ENCODE measurements at places on chromosomes 6 and 20. TPM values are rescaled to one million over a fixed set of nuclear protein-coding genes. Genes with fewer than 3 reads are reported as not detected.

GRCh38 chr20:10174400-10174799, 44.2 kb upstream of the SNAP25 start:
- H3K4me1 ChIP-seq = peaks cover 4% of the 10 kb centered on the region
- no peaks in the 10 kb centered on the region for H3K36me3 ChIP-seq
- no peak overlapping the region for H3K4me3 ChIP-seq
- DNase-seq = no peak
- no peak overlapping the region for H3K27ac ChIP-seq
- peaks cover 5% of the 10 kb centered on the region for H3K27me3 ChIP-seq

GRCh38 chr6:24848461-24848860, 49.7 kb upstream of the ARMH2 start:
- DNase-seq = no peak
- H3K36me3 ChIP-seq = no peaks in the 10 kb centered on the region
- no peak overlapping the region for H3K4me3 ChIP-seq
- H3K4me1 ChIP-seq = no peaks in the 10 kb centered on the region

GRCh38 chr20:54668271-54669039, 193.1 kb downstream of the DOK5 start:
- H3K4me1 ChIP-seq = no peaks in the 10 kb centered on the region
- H3K36me3 ChIP-seq = no peaks in the 10 kb centered on the region
- H3K4me3 ChIP-seq = no peak overlapping the region
- H3K27me3 ChIP-seq = no peaks in the 10 kb centered on the region
- no peak overlapping the region for H3K27ac ChIP-seq

DNA sequence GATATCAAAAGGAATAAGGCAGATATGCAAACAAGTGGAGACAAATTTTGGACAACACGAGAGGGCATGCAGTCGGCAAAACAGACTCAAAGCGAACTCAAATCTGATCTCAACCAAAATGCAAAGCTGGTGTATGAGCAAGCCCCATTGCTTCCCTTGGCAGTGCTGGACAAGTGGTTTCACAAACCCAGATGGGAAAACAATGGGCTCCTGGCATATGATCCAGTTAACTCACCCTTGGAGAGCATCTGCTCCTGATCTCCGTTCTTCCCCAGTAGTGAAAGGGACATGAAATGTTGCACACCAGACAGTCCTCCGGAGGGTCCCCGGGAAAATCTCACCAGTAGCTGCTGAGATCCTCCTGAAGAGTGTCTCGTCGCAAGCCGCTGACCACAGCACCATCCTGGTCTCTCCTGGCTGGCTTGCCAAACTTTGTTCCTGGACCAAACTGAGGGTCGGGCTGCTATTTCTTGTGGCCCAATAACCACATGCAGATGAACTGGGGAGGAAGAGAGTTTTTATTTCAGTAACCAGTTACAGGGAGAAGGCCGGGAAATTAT, 84.3 kb upstream of the THBS2 start:
- H3K27me3 ChIP-seq = no peaks in the 10 kb centered on the region
- no peak overlapping the region for H3K27ac ChIP-seq
- H3K36me3 ChIP-seq = no peaks in the 10 kb centered on the region
- no peak for DNase-seq
- no peaks in the 10 kb centered on the region for H3K4me1 ChIP-seq
- no peak overlapping the region for H3K4me3 ChIP-seq

DNA sequence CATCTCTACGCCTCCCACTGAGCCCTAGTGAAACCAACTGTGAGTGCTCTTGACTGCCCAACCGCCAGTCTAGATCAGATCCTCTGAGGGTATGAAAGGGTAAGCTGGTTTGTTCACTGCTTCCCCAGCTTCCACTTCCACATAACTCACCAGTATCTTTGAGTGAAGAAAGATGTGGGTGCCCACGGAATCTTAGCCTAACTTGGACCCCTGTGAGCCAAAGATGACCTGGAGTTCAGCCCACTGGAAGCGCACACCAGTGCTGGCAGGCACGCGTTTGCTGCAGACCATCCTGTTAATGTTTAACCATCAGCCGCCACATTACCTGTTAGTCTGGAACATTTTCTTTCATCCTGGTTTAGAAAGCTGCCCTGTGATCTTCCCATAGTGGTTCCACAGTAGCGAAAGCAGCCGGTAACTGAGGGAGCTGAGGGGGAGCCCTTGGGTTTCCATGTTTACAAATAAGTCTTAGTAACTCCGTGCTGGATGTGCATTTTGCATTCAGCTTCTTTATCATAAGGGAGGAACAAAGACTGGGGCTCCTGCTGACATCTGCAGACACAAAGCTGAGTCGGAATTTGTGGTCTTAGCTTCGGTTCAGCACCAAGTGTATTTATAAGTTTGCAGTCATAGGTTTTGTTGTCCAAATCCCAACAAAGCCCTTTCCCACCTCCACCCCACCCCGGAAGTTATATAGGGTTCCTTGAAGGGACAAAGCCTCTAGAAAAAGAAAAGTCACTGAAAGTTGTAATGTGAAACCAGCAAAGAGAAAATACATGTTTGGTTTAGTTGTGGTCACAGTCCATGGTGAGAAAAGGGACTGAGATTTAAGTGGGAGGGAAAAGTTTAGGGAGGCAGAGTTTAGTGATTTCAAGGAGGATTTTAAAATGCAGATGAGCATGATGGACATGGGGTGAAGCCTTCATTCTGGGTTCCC, 71.0 kb downstream of the SSR1 start:
- no peak for DNase-seq
- H3K27ac ChIP-seq = peak overlapping the region; percentile 57

- peaks cover 3% of the 10 kb centered on the region for H3K27me3 ChIP-seq
- no peak for DNase-seq
- H3K27ac ChIP-seq = no peak overlapping the region
- H3K36me3 ChIP-seq = no peaks in the 10 kb centered on the region
- no peak overlapping the region for H3K4me3 ChIP-seq
These were observed 168.0 kb downstream of the ZMYND8 start for GRCh38 chr20:47188540-47188939.

- no peak for DNase-seq
- no peaks in the 10 kb centered on the region for H3K4me1 ChIP-seq
- H3K27ac ChIP-seq = peak overlapping the region; percentile 26
- no peaks in the 10 kb centered on the region for H3K27me3 ChIP-seq
- no peak overlapping the region for H3K4me3 ChIP-seq
These were observed 84.8 kb downstream of the AHI1 start for GRCh38 chr6:135412761-135413160.

DNA sequence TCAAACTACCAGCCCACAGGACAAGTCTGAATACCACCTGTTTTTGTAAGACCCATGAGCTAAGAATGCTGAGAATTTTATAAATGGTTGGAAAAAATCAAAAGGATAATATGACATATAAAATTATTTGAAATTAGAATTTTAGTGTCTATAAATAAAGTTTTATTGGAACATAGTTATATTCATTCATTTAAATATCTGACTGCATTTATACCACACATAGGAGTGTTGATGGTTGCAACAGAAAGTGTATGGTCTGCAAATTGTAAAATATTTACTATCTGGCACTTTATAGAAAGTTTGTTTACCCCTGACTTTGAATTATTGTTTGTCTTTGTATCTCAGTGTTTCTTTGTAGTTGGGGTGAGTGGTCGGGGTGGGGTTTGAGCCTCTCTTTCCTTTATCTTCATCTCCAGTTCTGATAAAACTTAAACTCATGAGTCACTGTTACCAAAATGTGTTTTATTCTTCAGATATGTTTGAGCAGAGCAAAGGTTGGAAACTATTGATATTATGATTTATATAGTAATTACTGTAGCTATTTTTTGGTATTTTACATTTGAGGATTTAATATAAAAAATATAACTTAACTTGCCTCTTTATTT, 55.5 kb downstream of the CD2AP start:
- H3K36me3 ChIP-seq = no peaks in the 10 kb centered on the region
- no peaks in the 10 kb centered on the region for H3K27me3 ChIP-seq
- no peaks in the 10 kb centered on the region for H3K4me1 ChIP-seq
- no peak overlapping the region for H3K4me3 ChIP-seq
- no peak overlapping the region for H3K27ac ChIP-seq

- H3K4me1 ChIP-seq = peaks cover under 1% of the 10 kb centered on the region
- H3K27ac ChIP-seq = no peak overlapping the region
- H3K4me3 ChIP-seq = no peak overlapping the region
- DNase-seq = peak; percentile 23
These were observed 29.4 kb downstream of the PSMG4 start for GRCh38 chr6:3287976-3288707.

- no peak for DNase-seq
- no peaks in the 10 kb centered on the region for H3K4me1 ChIP-seq
- no peaks in the 10 kb centered on the region for H3K27me3 ChIP-seq
- no peaks in the 10 kb centered on the region for H3K36me3 ChIP-seq
These were observed 88.4 kb downstream of the HACE1 start for GRCh38 chr6:104771258-104771832.

DNA sequence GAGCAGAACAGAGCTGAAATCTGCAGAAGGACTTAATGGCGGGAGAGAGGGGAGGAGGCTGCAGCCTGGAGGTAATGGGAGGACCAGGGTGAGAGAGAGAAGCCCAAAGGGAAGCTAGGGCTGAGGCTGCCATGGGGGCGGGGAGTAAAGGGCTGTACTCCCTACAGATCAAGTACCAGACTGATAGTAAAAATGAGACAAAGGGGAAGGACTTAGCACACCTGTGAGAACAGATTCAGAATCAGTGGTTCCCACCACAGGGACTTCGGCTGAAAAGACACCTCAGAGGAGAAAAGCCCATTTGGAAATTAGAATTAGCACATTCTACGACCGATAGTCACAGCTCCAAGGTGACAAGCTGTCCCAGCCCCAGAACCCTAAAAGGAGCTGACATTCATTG, 6.4 kb upstream of the TBXT start:
- H3K27ac ChIP-seq = no peak overlapping the region
- no peaks in the 10 kb centered on the region for H3K36me3 ChIP-seq
- peak; percentile 39 for DNase-seq
- no peak overlapping the region for H3K4me3 ChIP-seq
- no peaks in the 10 kb centered on the region for H3K4me1 ChIP-seq

GRCh38 chr6:141203902-141204575, 928.7 kb upstream of the GJE1 start:
- H3K27ac ChIP-seq = no peak overlapping the region
- no peaks in the 10 kb centered on the region for H3K4me1 ChIP-seq
- no peaks in the 10 kb centered on the region for H3K36me3 ChIP-seq
- no peak for DNase-seq

- no peaks in the 10 kb centered on the region for H3K27me3 ChIP-seq
- no peaks in the 10 kb centered on the region for H3K4me1 ChIP-seq
- DNase-seq = no peak
- no peaks in the 10 kb centered on the region for H3K36me3 ChIP-seq
- H3K27ac ChIP-seq = no peak overlapping the region
- no peak overlapping the region for H3K4me3 ChIP-seq
These were observed 120.1 kb downstream of the IRF4 start for GRCh38 chr6:511488-512137.

DNA sequence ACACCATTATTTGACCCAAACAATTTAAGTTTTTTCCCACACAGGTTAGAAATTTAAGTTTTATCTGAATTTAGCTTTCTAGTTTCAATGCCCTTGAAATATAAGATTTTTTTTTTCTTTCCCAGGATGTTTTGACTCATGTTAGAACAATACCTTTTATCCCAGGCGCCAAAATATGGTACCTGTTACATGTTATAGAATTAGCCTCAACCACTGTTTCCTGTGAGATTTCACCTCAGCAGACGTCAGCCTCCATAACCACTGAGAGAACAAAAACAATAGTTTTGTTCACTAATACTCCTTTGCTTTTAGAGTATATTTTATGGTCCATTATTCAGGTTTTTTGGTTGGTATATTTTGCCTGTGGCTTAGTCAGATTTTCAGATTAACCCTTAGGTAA, 302.9 kb downstream of the CDKAL1 start:
- peaks cover 9% of the 10 kb centered on the region for H3K4me1 ChIP-seq
- H3K4me3 ChIP-seq = no peak overlapping the region
- no peaks in the 10 kb centered on the region for H3K27me3 ChIP-seq
- H3K36me3 ChIP-seq = no peaks in the 10 kb centered on the region
- no peak overlapping the region for H3K27ac ChIP-seq

- no peak overlapping the region for H3K4me3 ChIP-seq
- no peak overlapping the region for H3K27ac ChIP-seq
- H3K4me1 ChIP-seq = no peaks in the 10 kb centered on the region
- H3K27me3 ChIP-seq = peaks cover 28% of the 10 kb centered on the region
- peak; percentile 23 for DNase-seq
- H3K36me3 ChIP-seq = no peaks in the 10 kb centered on the region
These were observed 48.1 kb downstream of the HLA-DPB1 start for GRCh38 chr6:33123732-33124524.

DNA sequence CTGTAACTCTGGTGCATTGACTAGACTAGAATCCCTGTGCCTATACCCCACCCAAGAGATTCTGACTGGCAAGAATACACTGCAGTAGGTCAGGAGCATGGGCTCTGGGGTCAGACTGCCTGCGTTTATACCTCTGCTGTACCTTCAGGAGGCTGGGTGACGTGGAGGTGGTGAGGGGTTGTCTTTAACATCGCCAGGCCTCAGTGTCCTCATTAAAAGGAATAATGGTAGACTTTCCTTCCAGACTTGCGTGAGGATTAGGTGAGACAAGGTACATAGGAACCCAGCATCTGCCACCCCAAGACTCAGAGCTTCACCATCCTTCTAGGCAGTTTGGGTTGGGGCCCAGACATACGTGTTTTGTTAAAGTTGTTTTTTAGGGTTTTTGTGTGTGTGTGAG, 44.3 kb downstream of the TM9SF4 start:
- H3K27ac ChIP-seq = no peak overlapping the region
- H3K4me3 ChIP-seq = no peak overlapping the region
- peaks cover 68% of the 10 kb centered on the region for H3K36me3 ChIP-seq
- H3K27me3 ChIP-seq = no peaks in the 10 kb centered on the region
- peak; percentile 39 for DNase-seq
- peaks cover 12% of the 10 kb centered on the region for H3K4me1 ChIP-seq

GRCh38 chr6:154500769-154501577, 9.5 kb downstream of the CNKSR3 start:
- peak; percentile 38 for DNase-seq
- H3K27ac ChIP-seq = no peak overlapping the region
- no peaks in the 10 kb centered on the region for H3K4me1 ChIP-seq
- no peak overlapping the region for H3K4me3 ChIP-seq

DNA sequence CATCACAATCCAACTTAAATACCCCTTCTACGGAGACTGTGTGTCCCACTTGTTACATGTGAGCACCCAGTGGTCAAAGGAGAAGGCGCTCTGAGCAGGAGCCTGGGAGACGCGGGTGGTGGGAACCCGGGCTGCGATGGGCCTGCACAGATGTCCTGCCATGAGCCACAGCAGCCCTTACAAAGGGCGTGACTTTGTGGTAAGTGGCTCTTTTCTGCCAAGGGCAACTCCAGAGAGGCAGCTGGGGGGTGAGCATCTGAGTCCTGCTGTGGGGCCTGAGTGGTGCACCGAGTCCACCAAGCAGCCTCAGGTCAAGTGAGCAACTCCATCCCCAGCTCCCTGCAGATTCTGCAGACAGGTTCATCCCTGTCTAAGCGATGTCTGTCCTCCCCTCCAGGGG, 33.6 kb upstream of the CST7 start:
- DNase-seq = no peak
- H3K27ac ChIP-seq = no peak overlapping the region
- no peaks in the 10 kb centered on the region for H3K36me3 ChIP-seq
- H3K4me1 ChIP-seq = peaks cover 7% of the 10 kb centered on the region

- no peak overlapping the region for H3K4me3 ChIP-seq
- H3K27ac ChIP-seq = no peak overlapping the region
- H3K4me1 ChIP-seq = no peaks in the 10 kb centered on the region
These were observed 198.7 kb upstream of the CEP162 start for GRCh38 chr6:84425971-84426705.

SNAP25 gene
- 1.8 TPM for total RNA-seq

TFAP2D gene
- not detected for total RNA-seq

BPIFA1 gene
- total RNA-seq = not detected

CGAS gene
- 5.9 TPM for total RNA-seq

CDK19 gene
- total RNA-seq = 15.6 TPM

C6orf136 gene
- total RNA-seq = 4.7 TPM

TMEM170B gene
- total RNA-seq = 3.8 TPM

OPN5 gene
- not detected for total RNA-seq

OR12D2 gene
- not detected for total RNA-seq

SMOC2 gene
- 10.6 TPM for total RNA-seq

WFDC10B gene
- total RNA-seq = not detected

CNR1 gene
- total RNA-seq = not detected

ZBTB12 gene
- total RNA-seq = 2.1 TPM

SIRPB2 gene
- total RNA-seq = under 0.01 TPM
